ENCODE measurements at places on chromosomes 2 and 18.
A peak's percentile ranks its signal among the peaks of the same experiment; 100 is the strongest.

DNA sequence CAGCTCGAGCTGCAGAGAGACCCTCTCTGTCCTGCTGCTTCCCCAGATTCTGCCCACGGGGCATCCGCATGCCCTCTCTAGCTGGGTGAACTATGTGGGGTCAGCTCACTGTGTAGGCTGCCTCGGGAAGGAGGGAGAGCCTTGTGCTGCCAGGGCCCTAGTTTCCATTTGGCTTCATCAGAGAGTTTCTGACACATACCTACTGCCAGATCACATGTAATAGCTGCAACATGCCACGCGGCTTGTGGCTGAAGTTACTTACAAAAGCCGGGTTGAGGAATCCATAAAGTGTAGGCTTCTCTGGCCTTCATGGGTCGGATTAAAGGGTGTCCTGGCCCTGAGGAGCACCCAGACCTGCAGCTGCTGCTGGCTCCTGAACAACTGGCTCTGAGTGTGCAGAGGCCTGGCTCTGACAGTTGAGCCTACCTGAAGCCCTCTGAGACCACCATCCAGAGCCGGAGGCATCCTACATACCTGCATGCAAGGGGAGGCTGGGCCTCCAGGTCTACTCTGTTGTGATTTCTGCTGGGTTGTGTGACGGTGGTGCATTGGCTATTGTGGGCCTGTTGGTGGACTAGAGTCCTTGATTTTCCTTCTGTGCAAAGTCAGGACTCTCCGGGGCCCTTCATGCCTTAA lies 130.0 kb downstream of the SH3RF3 start:
- DNase-seq, result no peak

- DNase-seq, result no peak
Measured at GRCh38 chr2:65504201-65504600, 71.8 kb upstream of the SPRED2 start.

GRCh38 chr2:120367221-120367620 lies 21.3 kb downstream of the INHBB start:
- DNase-seq, result no peak

GRCh38 chr18:48300463-48300961 lies 108.7 kb downstream of the ZBTB7C start:
- peak; percentile 59 for DNase-seq

DNA sequence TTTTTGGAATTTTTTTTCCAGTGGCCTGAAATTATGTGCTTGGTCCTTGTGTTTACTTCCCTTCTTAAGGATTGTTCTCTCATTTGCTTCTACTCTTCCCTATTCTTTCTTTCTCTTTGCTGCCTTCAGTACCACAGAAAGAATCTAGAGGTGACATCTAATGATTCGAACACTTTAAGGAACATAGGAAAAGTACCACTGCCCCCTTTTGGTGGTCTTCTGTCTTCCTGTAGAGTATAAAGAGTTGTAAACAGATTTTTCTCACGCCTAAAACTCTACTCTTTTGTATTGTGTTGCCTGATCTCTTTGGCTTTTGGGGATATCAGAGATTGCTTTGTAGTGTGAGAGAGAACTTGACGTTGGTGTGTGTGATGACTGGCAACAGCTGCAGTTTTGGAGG lies 7.0 kb upstream of the SCTR start:
- DNase-seq, result no peak

Data from coronary artery (tissue), 2 donors.